Sigmoid colon (tissue), 7 donors: ENCODE measurements at places on chromosomes 16 and 17. TPM values are rescaled to one million over a fixed set of nuclear protein-coding genes. Genes with fewer than 3 reads are reported as not detected.
A peak's percentile ranks its signal among the peaks of the same experiment; 100 is the strongest.

DNA sequence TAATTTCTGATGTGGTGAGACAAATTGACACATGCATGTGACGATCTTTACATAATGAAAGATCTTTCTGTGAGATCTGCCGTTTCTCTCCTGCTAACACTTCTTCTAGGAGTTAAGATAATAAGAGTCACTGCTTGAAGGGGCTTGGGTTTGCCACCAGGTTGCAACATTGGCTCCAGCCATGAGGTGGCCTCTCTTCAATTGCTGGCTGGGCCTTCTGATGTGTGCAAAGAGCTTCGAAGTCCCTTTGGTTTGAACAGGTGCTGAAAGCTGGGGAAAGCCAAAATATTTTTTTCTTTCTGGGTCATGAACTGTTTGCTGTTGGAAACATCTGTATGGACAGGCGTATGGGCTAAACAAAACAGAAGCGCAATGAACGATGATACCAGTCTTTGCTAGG, 204.1 kb upstream of the SALL1 start:
- no peak for DNase-seq

DNA sequence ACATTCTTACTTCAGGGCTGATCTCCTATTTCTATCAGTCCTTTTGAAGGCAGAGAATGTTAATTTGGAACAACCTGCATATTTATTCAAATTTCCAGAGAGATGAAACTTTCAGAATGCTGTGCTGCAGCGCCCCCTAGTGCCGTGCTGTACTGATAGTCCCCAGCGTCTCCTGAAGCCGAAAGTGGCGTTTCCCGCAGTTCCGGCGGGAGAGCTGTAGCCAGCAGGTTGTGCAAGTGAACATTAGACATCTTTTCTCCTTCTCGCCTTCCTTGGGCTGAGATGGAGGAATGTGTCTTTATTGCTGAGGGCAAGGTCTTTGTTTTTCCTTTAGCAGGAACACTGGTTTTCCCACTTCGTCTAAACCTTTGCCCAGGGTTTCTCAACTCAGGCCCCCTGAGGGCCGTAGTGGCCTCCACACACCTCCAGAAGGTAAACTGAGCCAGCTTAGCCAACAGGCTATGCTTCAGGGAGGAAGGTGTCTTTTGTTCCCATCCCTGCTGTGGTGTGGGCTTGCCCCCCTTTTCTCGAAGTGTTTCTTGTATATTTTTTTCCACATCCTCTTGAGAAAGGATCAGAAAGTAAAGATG, 26.4 kb downstream of the USP10 start:
- peak; percentile 95 for DNase-seq

DNA sequence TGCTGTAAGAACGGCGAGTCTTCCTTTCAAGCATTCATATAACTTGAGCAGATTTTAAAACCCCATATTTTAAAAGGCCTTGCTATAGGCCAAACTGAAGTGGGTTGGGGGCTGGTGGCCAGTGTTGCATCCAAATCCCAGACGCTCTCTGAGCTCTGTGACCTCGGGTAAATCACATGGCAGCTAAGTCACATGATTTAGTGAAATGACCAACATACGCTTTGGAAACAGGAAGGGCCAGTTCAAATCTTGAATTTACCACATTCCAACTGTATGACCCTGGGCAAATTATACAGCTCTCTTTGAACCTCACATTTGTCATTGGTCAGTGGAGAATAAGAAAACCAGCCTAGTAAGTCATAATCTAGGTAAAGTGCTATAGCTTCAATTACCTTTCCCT, 519.3 kb downstream of the HAPSTR1 start:
- DNase-seq = no peak

KIF19 gene
- 1.7 TPM for total RNA-seq

DNA sequence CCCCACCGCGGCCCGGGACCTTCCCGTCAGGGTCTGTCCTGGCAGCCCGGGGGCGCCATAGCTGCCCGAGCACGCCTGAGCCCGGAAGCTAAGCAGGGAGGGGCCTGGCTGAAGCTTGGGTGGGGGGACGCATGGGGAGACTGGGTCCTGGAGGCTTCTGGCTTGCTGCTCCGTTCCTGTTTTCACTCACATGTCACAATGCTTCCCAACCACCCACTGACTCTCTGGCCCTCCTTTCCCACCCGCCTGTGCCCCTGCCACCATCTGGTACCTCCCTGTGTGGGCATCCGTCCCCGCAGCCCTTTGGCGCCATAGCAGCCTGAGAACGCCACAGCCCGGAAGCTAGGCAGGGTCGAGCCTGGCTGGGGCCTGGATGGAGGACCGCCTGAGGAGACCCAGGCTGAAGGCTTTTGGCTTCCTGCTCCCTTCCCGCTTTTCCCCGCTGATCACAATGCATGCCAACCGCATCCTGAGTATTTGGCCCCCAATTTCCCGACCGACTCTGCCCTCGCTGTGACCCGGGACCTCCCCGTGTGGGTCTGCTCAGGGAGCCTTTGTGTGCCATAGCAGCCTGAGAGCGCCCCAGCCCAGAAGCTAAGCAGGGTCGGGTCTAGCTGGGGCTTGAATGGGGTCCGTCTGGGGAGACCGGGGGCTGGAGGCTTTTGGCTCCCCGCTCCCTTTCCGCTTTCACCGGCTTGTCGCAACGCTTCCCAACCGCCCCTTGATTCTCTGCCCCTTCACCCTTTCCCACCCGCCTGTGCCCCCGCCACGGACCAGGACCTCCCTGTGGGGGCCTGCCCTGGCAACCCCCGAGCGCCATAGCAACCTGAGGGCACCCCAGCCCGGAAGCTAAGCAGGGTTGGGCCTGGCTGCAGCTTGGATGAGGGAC, 2290.1 kb downstream of the TP53TG3F start:
- no peak for DNase-seq

- no peak for DNase-seq
Measured at GRCh38 chr17:14269473-14269872, 31.4 kb upstream of the HS3ST3B1 start.

- no peak for DNase-seq
Measured at GRCh38 chr16:7571366-7571765, 238.7 kb downstream of the RBFOX1 start.

GRCh38 chr17:520447-521182, 168.0 kb upstream of the RPH3AL start:
- no peak for DNase-seq

- DNase-seq = no peak
Measured at GRCh38 chr17:72967277-72967970, 125.1 kb downstream of the SLC39A11 start.

KRT12 gene
- total RNA-seq = not detected

DNA sequence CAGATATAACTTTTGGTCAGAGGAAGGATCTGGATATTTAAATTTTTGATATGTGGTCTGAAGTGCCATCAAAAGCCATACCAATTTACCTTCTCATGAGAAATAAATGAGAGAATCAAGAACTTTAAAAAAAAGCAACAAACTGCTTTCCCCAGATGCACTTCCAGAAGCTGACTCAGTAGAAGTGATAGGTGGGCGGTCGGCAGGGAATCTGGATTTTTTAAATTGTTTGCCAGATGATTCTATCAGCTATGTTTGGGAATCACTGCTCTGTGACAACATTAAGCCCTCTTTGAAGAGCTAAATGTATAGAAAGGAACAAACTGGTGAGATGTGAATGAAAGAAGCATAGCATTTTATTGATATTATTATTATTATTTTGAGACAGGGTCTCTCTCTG, 19.2 kb downstream of the CDH3 start:
- no peak for DNase-seq

DNA sequence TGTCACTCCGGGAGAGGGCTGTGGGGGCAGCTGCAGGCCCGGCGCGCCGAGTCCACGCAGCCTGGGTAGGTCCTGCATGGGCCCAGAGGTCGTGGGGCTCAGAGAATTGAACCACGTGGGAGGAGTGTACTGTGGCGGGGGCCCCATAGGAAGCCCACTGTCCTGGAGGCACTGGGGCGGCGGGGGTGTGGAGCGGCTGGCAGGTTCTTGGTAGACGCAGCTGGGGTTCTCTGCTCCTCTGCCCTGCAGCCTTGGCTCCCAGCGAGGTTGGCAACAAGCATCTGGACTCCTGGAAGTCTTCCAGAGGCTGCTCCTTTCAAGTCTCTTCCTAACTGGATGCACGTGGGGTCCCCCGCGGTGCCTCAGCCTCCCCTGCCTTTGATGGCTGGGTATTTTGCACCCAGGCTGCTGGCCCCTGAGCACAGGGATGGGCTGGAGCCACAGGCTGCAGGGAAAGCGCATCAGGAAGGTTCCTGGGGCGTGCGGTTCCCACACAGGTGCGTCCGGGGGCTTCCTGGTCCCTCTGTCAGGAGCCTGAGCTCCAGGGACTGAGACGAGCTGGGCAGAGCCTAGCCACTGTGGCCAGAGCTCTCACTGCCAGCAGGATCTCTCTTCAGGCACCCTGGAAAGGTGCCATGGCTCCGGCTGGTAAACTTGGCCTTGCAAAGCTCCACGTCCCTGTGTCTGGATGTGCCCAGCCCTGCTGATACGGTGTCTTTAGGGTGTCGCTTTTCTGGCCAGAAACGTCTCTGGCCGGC, 9.3 kb downstream of the KCTD5 start:
- no peak for DNase-seq

DNA sequence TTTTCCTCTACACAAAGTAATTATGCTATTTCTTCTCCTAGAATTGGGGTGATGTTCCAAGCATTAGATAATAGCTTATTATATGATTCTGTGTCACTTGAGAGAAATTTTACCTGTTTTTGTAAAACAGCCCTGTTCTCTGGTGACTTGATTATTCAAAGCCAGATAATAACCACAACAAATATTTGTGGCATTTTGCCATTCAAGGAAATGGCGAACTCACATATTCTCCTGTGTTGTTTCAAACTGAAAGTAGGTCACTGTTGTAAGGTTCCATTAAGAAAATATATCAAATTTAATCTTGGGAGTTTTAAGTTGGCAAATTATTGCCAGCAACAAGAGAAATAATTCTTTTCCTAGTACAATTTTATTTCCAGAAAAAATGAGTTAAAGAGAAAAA, 124.8 kb downstream of the STXBP4 start:
- no peak for DNase-seq

- no peak for DNase-seq
Measured at GRCh38 chr16:53805752-53806151, 101.8 kb downstream of the FTO start.

LRRC46 gene
- 0.28 TPM for total RNA-seq

GRCh38 chr16:88908307-88908706, 41.8 kb upstream of the PABPN1L start:
- DNase-seq = no peak

GFAP gene
- total RNA-seq = not detected

- peak; percentile 87 for DNase-seq
Measured at GRCh38 chr17:42436391-42436790, 13.3 kb upstream of the CAVIN1 start.

DNA sequence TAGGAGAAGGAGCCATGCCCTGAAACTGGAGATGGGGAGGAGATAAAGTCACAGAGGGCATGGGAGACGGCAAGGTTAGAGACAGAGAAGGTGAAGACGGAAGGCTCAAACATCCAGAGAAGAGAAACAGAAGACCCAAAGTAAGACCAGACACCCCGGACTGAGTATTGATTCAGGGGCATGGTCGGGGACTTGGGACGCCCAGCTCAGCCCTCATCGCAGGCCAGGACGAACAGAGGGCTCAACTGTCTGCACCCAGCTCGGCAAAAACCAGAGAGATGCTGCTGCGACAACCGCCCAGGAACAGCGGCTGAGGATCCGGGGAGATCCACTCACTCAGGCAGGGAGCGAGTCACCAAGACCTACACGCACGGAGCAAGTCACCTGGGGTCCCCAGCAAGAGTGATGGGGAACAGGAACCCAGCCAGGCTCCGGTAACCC, 999 bp downstream of the XYLT1 start:
- DNase-seq = no peak

DNA sequence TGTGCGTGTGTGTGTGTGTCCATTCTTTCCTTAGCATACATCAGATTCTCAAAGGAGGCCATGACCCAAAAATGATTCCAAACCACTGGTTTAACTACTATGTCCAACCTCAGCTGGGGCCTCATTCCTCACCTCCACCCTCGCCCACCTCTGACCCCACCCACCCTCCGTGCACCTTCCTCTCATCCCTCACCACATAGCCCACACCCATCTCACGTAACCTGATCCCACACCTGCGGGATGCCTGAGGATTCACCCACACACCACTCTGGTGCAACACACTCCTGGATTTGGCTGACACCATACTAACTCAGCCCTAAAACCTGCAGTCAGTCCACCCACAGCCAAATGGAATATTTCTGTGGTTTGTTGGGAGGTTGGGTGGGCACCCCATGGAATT, 3.3 kb upstream of the CSNK2A2 start:
- DNase-seq = no peak

- DNase-seq = no peak
Measured at GRCh38 chr17:67718325-67718941, 697 bp downstream of the NOL11 start.

CPHXL2 gene
- not detected for total RNA-seq

DNA sequence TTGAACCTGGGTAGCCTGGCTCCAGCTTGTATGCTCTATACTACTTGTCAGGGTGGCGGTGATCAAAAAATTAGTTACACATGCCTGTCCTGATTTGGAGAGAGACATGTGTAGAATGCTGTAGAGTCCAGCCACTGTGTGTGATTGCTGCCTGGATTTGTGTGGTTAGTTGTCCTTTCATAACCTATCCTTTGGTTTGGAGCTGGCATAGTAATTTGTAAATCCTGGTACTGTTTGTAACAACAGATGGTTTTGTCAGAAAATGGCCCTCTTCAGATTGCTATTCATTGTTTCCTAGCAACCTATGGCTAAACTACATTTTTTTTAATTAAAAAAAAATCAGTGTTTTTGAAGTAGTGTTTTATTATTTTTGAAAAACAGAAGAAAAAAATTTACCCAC, 30.5 kb downstream of the ETV4 start:
- no peak for DNase-seq

EVI2A gene
- 8.2 TPM for total RNA-seq

- DNase-seq = no peak
Measured at GRCh38 chr17:8755590-8756255, 2.6 kb downstream of the SPDYE4 start.

DNA sequence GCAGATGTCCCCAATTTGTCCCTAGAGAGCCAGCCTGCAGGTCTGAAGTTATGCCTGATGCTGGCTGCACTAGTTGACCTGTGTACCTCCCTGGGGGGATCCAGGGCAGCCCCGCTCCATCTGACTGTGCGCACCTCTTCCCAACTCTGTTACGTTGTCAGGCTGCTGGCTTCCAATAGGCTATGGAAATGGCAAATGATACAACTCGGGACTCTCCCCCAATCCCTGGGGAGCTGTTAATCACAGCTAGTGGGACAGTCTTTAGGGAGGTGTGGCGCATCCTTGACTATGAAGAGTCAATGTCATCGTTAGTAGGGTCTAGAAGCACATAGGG, 30.1 kb downstream of the GPRC5B start:
- DNase-seq = no peak

IGSF6 gene
- 1.8 TPM for total RNA-seq

NUDT7 gene
- total RNA-seq = 16.4 TPM

C17orf100 gene
- 2.8 TPM for total RNA-seq

DNA sequence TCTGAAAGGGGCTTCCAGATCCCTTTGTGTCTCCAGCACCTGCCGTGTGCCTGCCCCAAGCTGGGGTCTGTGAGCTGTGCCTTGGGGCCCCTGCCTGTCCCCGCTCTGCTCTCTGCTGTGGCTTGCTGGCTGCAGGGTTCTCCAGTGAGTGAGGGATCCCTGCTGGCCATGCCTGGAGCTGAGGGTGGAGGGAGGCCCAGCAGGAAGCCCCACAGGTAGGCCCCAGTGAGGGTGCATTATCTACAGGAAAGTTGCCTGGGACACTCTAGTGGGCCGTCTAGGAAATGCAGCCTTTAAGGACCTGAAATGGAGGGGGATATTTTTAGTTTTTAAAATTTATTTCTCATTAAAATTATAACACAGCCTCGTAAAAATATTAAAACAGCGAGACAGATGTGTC, 50.9 kb downstream of the JPH3 start:
- DNase-seq = no peak
